ENCODE measurements at places on chromosomes 2 and 18.

DNA sequence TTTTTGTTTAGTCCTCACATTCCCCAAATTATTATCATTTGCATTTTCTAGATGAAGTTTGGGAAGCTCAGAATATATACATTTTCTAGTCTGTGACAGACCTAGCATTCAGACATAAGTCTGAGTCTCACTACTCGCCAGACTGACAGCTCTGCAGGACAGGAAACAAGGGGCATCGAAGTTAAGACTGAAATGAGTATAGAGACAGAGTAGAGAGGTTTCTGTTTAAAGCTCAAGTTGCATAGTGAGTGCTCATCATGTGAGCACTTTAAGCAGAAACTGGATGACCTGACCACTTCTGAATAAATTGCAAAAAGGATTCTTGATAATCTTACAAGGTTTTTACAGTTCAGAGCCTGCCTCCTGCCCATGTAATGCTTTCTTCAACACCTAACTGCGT is 1.1 kb downstream of the HADHB start:
- no peak for DNase-seq

DNA sequence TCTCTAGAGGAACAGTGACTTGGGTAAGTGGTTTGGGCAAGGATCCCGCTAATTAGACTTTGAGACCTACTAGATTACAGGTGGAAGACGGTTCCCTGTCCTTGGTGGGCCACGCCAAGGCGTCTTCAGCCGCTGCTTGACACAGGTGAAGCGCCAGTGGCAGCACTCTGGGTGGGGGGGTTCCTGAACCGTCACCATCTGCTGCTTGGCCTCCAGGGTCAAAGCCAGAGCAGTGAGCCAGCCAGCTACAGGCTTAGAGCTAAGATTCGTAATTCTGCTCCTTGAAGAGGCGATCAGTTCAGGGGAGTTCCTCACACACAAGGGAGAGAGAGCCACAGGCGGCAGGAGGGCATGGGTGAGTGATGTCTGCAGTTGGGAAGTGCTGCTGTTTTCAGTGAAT is 39.4 kb upstream of the RBM44 start:
- DNase-seq = no peak

DNA sequence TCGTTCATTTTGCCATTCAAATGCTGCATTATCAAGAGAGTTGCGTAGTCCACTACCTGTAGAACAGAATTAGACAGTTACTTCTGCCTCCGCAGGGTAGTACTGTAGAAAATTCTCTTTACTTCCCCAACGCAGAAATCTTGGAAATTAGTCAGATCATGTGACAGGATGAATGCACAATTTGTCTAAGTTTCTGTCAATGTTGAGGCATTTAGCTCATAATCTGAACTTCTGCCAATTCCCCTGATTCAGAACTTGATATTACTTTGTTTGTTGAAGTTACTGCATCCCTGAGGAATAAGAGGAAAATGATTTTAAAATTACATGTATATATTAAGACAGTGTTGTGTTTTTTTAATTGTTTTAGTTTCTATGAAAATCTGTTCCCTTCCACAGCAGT is 83.4 kb downstream of the TTC27 start:
- DNase-seq = peak; percentile 29

GRCh38 chr2:152062125-152063091 is 36.4 kb downstream of the CACNB4 start:
- DNase-seq = peak; percentile 28

- DNase-seq = no peak
Measured at GRCh38 chr18:74284191-74284979, 7.4 kb downstream of the CYB5A start.

GRCh38 chr2:226179010-226179409 is 620.6 kb downstream of the IRS1 start:
- DNase-seq = no peak

DNA sequence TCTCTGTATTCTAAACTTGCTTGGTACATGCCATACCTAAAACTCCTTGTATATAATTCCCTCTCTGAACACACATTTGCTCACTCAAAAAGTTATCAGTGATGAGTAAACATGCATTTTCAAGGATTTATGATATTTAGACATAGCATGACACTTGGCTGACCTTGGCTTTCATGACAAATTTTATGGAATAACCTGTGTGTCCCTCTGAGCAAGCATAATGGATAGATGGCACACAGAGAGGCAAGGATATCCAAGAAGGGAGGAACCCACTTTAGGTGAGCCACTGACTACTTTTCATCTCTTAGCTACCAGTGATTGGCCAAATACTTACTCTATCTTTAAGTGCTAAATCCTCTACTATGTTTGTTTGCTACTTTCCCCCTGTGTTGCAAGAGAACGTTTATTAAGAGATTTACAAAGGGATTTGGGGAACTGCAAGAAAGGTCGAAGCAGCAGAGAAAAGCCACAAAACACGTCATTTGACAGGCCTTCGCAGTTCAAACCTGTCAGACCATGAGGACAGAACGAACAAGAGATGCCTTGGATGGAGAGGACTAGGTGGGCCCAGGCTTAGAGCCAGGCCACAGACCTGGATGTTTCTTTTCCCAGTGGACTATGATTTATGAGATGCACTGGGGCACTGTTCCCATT is 379.9 kb downstream of the NBAS start:
- no peak for DNase-seq

DNA sequence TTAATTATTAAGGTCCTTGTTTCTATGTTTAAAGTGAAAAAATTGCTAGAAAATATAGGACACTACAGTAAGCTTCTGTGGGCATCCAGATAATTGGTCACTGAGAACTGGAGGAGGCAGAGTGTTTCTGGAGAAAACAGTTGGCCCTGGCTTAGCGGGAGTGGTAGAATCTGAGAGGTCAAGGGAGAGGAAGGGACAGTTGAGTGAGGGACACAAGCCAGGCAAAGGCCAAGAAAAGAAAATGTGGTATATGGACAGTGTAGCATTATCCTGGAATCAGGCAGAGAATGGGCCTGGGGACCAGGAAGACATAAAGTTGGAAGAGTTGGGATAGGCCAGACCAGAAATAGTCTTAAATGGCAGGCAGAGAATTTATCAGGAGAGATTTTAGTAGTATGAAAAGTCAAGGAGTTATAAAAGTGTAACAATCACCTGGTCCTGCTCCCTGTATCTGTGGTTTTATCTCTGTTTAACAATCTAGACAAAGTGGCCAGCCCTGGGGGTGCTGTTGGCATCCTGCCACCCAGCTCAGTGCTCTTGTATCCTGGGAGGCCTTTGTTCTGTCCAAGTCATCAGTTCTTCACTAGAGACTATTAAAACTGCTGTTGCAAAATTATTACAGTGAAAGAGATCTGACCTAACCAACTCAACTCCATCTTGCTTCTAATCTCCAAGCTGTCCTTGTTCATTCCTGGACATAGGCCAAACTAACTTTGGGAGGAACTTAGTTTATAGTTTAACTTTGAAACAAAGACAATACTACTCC is 15.4 kb upstream of the MSGN1 start:
- DNase-seq = no peak

DNA sequence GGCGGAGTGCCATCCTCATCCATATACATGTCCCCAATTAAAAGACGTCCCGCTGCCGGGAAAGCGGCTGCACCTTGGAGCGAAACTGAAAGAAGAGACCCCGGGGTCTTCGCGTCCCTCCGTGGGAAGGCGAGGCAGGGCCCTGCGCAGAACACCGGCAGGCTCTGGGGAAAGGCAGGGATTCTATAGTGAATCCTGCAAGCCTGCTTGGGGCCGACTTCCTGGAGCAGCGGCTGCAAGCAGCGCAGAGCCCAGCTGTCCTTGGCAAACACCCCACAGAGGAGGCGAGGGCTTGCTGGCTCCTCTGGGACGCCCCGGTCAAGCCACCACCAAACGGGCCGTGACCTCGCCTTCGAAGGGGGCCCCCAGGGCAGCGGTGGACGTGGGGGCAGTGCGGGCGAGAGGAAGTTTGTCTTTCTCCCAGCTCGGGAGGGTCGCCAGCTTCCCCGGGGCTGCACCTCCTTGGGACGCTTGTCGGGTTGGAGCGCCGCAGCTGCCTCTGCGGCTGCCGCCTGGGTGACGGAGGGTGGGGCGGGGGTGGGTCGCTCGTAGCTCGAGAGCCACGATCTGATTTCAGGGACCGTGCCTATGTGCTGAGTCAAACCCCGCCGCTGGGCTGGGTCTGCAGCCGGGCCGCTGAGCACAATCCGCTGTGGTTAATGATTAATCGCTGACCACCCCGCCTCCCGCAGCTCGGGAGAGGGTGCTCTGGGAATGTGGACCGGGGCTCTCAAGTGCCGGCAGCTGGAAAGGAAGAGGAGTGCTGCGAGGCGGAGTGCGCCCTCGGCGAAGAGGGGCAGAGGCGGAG is 486 bp upstream of the GPR39 start:
- DNase-seq = peak; percentile 96

GRCh38 chr18:78871618-78872017 is 108.0 kb upstream of the SALL3 start:
- no peak for DNase-seq

GRCh38 chr2:222442665-222443064 is 18.3 kb downstream of the SGPP2 start:
- DNase-seq = no peak

DNA sequence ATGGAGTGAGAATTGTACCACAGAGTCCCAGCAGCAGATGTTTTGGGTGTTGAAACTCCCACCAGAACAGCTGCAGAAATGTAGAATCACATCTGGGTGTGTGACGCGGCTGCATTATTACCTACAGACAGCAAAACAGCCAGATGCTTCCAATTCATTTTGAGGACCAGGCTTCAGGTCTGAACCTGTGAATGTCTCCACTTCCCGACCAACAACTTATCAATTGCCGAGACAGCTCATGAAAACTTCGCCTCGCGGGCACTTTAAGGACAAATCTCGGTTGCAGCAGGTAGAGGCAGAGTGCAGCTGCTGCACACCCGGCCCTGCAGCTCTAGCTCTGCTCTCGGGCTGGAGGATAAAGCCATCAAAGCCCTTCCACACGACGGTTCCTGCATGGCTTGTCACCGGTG is 202.0 kb downstream of the HRH4 start:
- DNase-seq = no peak

DNA sequence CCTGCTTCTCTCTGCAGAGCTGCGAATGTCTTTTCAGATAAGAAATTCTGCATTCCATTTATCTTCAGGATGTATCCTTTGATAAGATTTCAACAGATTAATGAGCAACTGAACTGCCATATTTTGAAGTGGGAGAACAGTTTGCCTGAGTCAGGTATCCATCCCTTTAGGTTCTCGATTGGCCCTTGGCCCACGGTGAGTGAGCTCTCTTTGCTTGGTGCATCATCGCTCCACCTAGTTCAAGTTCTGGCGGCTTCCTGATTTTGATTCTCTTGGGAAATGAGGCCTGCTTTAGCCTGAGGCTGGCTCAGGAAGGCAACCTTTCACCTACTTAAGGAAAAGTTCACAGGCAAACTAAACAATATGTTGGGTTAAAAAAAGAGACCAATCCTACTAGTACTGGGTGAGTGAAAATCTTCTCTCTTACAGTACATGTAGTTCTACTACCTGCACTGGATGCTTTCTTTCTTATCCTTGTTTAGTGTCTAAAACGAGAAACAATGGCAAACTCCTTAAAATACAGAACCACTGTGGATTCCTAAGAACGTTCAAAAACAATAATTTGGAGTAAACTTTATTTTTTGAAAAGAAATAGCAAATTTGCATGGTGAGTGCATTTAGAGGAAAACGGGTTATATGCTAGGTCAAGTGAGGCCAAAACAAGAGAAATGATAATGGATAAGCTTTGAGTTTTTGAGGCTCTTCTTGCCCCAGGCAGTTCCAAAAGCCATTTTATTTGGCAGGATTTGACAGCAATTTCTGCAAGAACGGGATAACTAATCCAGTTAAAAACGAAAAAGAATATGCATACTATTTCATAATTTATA is 837 bp upstream of the ACSL3 start:
- no peak for DNase-seq

Measured in amniotic stem cell (primary cell).